ENCODE measurements at places on chromosomes 13 and 19. TPM values are rescaled to one million over a fixed set of nuclear protein-coding genes. Genes with fewer than 3 reads are reported as not detected.

DNA sequence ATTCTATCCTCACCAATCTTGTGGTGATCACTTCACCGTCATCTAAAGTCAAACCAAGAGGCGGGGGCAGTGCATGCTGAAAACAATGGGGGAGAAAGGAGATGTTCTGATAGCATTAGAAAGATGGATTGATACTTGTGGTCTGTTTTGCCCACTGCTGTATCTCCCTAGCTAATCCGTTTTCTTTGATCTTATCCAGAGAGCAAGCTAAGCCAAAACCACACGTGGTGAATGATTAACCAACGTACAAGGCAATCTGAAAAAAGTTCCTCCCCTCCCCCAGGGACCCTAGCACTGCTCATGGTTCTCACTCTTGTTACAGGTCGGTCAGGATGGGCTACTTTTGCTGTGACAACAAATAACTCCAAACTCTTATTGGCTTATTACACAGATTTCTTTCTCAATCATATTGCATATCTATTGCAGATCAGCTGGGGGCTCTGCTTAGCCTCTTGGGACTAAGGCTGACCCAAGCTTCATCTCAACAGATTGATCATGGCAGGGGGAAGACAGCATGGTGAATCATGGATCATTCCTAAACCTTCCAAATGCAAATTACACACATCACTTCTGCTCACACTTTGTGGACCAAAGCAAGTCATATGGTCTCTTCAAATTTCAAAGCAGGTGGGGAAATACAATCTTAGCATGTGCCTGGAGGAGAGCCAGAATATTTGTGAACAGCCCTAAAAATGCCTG, 11.9 kb upstream of the C13orf42 start:
- no peak overlapping the region for H3K27ac ChIP-seq
- peak; percentile 28 for DNase-seq
- no peaks in the 10 kb centered on the region for H3K4me1 ChIP-seq
- peaks cover 6% of the 10 kb centered on the region for H3K27me3 ChIP-seq

- no peaks in the 10 kb centered on the region for H3K36me3 ChIP-seq
- no peaks in the 10 kb centered on the region for H3K27me3 ChIP-seq
- DNase-seq, result no peak
- H3K4me1 ChIP-seq, result no peaks in the 10 kb centered on the region
- no peak overlapping the region for H3K27ac ChIP-seq
Observed at GRCh38 chr13:25394402-25395060, 22.8 kb downstream of the ATP8A2 start.

GRCh38 chr19:34320277-34320676, 44.7 kb upstream of the GPI start:
- H3K4me1 ChIP-seq, result peaks cover 22% of the 10 kb centered on the region
- peaks cover 5% of the 10 kb centered on the region for H3K36me3 ChIP-seq
- H3K27me3 ChIP-seq, result no peaks in the 10 kb centered on the region
- no peak overlapping the region for H3K27ac ChIP-seq

DNA sequence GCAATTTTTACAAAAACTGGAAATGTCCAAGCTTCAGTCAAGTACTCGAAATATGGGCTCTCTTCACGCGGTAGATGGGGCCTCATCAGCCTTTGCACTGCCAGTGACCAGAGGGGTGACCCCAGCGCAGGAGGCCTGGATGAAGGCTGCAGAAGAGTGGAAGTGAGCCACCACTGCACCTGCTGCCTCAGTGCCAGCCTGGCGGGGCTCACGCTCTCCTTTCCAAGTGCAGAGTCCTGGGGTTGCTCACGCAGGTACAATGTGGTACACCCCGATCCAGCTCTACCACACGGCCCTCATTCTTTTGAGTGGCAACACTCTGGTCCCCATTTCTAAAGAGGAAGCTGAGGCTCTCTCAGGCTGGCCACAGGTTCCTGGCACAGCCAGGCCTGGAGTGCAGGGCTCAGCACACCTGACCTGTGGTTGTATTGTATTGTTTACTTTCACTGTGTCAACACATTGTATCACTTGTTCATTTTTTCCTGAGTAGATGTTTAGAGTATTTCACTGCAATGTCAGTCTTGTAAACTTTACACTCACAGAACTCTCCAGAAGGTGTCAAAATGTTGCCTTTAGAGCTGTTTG, 97.3 kb upstream of the SOX1 start:
- H3K4me3 ChIP-seq, result no peak overlapping the region
- no peaks in the 10 kb centered on the region for H3K27me3 ChIP-seq
- no peaks in the 10 kb centered on the region for H3K4me1 ChIP-seq
- H3K36me3 ChIP-seq, result no peaks in the 10 kb centered on the region
- H3K27ac ChIP-seq, result no peak overlapping the region

DNA sequence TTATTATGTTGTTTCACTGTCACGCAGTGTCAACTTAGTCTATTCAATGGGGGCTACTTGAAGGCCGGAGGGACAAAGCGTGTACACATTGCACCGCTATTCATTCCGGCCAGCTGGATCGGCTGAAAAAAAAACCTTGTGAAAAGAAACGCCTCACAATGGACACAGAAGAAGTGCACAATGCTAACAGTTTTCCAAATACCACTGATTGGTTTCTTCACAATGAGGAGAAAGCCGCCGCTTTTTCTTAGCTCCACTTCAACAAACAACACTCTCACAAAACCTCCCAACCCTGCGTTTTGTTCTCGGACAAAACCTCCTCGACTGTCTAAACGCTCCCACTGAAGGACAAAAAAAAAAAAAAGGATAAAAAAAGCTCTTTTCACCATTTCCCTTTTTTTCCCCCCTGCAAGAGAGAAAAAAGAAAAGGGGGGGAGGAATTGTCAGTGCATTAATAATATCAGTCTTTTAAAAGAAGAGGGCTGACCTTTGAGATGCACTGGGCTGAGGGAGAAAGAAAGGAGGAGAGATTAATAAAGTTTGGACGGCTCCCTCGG, 5.4 kb downstream of the SOX21 start:
- peaks cover 90% of the 10 kb centered on the region for H3K27me3 ChIP-seq
- no peak overlapping the region for H3K4me3 ChIP-seq
- no peak overlapping the region for H3K27ac ChIP-seq

GRCh38 chr19:28416245-28416644, 796.7 kb downstream of the UQCRFS1 start:
- no peak for DNase-seq

DNA sequence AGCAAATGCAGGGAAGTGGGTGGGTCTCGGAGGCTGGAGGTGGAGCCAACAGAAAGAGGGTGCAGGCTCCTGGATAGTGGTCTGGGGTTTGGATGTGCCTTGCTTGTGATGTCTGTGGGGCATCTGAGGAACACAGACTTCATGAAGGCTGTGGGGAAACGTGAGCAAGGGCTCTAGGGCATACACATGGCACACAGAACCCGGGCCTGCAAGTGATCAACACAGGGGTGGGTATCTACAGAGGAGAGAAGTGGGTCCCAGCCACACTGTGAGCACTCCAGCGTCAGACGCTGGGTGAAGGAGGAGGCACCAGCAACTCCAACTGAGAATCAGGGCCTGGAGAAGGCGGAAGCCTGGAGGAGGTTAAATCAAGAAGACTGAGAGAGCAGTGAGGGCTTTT, 5.4 kb upstream of the UBE2M start:
- H3K4me1 ChIP-seq, result peaks cover 4% of the 10 kb centered on the region
- no peaks in the 10 kb centered on the region for H3K36me3 ChIP-seq
- no peak for DNase-seq

DNA sequence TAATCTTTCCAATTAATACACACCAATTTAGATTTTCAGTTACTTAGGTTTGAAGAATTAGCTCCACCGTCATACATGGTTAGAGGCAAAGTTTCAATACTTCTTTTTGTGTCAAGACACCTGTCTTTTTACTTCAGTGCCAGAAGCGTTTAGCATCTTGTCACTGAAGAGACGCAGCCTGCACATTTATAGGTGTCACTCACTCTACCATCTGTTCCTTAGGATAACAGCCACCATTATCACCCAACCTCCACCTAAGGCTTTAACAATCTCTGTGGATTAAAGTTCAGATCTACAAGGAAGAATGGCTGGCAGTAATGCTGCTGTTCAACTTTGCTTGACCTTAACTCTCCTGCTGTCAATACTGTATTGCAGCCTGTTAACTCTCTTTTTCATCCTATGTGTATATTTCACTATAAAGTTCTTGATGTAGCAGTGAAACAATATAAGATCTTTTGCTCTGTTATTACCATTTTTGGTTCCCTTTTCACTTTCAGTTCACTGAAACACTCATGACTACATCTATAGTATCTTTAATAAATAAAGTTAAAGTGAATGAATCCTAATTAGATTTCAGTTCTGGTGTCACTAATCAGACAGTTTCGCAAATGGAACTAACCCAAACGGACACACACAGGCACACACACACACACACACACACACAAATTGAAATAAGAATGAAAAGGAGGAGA, 435.6 kb downstream of the PCDH9 start:
- DNase-seq, result no peak
- no peak overlapping the region for H3K27ac ChIP-seq
- no peaks in the 10 kb centered on the region for H3K27me3 ChIP-seq
- no peak overlapping the region for H3K4me3 ChIP-seq
- H3K4me1 ChIP-seq, result no peaks in the 10 kb centered on the region
- H3K36me3 ChIP-seq, result no peaks in the 10 kb centered on the region

DNA sequence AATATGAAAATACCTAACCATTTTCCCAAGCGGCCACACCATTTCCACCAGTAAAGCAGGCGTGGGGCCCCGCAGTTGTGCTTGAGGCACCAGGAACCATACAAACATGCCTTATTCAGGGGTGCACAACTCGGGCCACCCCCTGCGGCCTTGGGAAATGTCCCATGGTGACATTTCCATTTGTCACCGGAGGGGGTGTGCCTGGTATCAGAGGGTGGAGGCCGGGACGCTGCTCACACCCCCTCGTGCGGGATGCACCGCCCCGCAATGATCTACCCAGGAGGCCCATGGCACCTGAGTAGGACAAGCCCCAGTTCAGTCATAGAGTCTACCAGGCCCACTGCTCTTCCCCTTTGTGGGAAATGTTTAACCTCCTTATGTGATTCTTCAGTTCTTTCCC, 218.8 kb downstream of the TEX29 start:
- H3K4me1 ChIP-seq, result no peaks in the 10 kb centered on the region
- no peak for DNase-seq
- no peaks in the 10 kb centered on the region for H3K36me3 ChIP-seq
- H3K27me3 ChIP-seq, result no peaks in the 10 kb centered on the region

GRCh38 chr19:33048806-33049676, 15.6 kb downstream of the RHPN2 start:
- no peaks in the 10 kb centered on the region for H3K36me3 ChIP-seq
- peak; percentile 91 for DNase-seq
- H3K4me1 ChIP-seq, result no peaks in the 10 kb centered on the region
- no peak overlapping the region for H3K4me3 ChIP-seq
- no peaks in the 10 kb centered on the region for H3K27me3 ChIP-seq

DNA sequence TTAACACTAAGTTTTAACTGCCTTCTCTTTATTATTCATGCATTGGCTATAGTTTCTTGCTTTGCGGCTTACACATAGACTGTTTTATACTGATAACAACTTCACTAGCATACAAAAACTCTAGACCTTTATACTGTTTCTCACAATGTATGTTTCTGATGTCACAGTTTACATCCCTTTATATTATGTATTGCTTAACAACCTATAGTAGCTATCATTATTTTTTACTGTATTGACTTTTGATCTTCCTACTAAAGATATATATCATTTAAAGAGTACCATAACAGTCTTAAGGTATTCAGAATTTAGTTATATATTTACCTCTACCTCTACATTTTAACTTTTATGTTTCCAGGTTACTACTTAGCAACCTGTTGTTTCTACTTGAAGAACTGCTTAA, 543.3 kb upstream of the ARGLU1 start:
- no peak overlapping the region for H3K27ac ChIP-seq
- no peaks in the 10 kb centered on the region for H3K27me3 ChIP-seq
- H3K4me3 ChIP-seq, result no peak overlapping the region
- no peak for DNase-seq
- H3K36me3 ChIP-seq, result no peaks in the 10 kb centered on the region
- no peaks in the 10 kb centered on the region for H3K4me1 ChIP-seq

GRCh38 chr13:34696296-34696695, 245.8 kb upstream of the NBEA start:
- H3K4me1 ChIP-seq, result no peaks in the 10 kb centered on the region
- no peak overlapping the region for H3K4me3 ChIP-seq
- no peaks in the 10 kb centered on the region for H3K27me3 ChIP-seq
- no peak for DNase-seq
- H3K36me3 ChIP-seq, result no peaks in the 10 kb centered on the region
- H3K27ac ChIP-seq, result no peak overlapping the region

DNA sequence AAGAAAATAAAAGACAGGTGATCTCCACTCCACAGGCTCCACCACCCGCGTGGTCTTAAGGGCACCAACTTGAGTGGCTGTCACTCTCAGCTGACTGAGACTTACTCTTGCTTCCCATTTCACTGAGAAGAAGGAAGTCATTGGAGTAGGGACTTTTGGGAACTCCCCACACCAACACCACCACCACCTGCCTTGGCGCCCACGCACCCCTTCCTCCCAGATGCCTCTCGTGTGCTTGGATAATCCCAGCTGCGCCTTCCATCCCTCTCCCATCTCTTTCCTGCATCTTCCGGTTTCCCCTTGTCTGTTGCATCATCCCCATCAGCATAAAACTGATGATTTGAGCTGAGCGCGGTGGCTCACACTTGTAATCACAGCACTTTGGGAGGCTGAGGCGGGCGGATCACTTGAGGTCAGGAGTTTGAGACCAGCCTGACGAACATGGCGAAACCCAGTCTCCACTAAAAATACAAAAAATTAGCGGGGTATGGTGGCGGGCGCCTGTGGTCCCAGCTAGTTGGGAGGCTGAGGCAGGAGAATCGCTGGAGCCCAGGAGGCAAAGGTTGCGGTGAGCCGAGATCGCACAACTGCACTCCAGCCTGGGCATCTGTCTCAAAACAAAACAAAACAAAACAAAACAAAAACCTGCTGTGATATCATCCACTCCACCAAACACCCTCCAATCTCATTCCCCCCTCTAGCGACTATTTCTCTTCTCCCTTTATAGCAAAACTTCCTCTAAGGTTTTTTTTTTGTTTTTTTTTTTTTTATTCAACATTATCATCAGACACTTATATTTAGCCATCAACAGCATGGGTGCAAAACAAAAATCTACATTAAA, 25.5 kb downstream of the AP2S1 start:
- no peak overlapping the region for H3K27ac ChIP-seq
- no peak for DNase-seq
- H3K36me3 ChIP-seq, result no peaks in the 10 kb centered on the region
- no peaks in the 10 kb centered on the region for H3K27me3 ChIP-seq
- H3K4me1 ChIP-seq, result no peaks in the 10 kb centered on the region
- H3K4me3 ChIP-seq, result no peak overlapping the region

Gene AP3D1
- total RNA-seq, result 88.9 TPM

Gene ZNF432
- total RNA-seq, result 10.2 TPM

Gene NEK5
- under 0.01 TPM for total RNA-seq

Gene EFNB2
- total RNA-seq, result 13.5 TPM

Gene TYROBP
- 0.26 TPM for total RNA-seq

Gene PLIN5
- total RNA-seq, result not detected

Gene LRP3
- 28.2 TPM for total RNA-seq
